Stimulated activated CD4-positive, alpha-beta T cell treated with anti-CD3 and anti-CD28 coated beads, Interleukin-4, amount 100 ng/mL, for 1 hour (primary cell): ENCODE measurements at places on chromosomes 2 and 18.

- no peak for DNase-seq
These were observed 150.6 kb downstream of the RTN4 start for GRCh38 chr2:54899576-54900200.

DNA sequence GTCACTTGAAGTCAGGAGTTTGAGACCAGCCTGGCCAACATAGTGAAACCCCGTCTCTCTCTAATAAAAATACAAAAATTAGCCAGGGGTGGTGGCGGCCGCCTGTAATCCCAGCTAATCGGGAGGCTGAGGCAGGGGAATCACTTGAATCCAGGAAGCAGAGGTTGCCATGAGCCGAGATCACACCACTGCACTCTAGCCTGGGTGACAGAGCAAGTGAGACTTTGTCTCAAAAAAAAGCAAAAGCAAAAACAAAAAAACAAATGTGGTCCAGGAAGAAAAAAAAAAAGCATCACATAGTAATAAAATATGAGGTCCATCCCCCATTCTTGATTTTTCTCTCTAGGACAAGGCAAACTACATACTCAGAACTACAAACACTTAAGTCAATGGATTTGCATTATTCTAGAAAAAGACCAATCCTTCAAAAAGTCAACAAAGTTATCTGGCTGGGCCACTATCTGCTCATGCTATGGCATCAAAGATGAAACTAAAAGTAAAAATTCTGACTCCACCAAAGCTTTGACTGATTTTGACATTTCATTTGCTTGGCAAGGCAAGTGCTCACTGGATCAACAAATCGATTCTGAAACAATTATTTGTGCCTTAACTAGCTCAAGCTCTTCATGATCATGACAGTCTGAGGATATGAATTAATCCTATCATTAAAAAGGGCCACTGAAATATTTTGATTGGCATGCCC, 28.4 kb downstream of the MEX3C start:
- no peak for DNase-seq

DNA sequence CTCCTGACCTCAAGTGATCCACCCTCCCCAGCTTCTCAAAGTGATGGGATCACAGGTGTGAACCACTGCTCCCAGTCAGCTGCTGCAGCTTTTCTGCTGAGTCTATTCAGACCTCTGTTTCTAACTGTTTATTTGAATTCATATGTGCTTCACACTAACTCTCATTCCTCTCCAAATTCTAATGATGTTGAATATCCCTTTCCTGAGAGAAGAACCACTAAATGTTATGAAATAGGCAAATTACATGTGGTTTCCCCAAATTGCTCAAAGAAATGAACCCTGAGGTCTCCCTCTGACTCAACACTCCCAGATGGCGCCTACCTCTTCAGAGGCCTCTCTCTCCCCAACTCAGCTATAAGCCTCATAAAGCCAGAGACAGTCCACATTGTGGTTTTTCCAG, 98.6 kb downstream of the IRS1 start:
- no peak for DNase-seq

GRCh38 chr2:145897151-145897550, 1377.2 kb upstream of the ZEB2 start:
- DNase-seq = no peak

DNA sequence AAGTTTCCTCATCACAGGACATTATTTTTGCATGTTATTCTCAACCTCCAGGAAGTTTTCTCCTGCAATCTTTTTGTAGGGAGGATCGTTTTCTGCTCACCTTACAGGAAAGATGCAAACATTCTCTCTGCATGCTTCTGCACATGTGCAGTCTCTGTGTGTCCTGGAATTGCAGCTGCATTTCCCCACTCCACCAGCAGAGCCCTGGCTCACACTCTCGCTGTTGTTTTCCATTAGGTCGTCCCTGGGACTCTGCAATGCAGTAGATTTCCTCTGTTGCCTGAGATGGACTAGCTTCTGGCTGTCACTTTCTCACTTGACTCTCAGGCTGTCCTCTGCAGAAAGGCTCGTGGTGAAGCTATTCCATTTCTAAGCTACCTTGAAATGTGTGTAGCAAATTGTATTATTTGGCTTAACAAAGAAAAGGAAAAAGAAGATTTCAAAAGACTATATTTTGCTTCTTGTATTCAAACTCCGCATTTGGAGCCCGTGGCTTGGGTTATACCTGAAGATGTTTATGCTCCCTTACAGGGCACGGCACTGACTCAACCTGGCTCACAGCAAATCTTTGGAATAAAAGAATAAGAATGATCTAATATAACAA, 346.7 kb downstream of the RAD51AP2 start:
- DNase-seq = no peak

DNA sequence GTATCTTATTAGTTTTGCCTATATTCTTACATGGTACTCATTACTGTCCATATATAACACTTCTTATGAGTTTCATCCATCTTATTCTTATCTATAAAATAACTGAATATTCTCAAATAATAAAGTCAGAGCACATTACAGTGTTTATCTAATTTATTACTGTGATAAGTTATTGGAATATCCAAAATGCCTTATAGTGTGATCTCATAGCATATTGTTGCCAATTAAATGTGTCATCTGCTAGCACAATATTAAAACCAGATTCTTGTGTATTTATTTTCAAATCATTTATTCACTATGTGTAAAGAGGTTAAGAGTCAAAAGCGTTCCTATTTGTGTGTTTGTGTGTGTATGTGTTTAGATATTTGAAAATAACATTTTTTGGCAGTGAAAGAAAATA, 151.9 kb downstream of the WDR7 start:
- DNase-seq = no peak

- no peak for DNase-seq
These were observed 60.6 kb downstream of the CYB5A start for GRCh38 chr18:74230922-74231714.

GRCh38 chr2:191593622-191594385, 84.1 kb upstream of the NABP1 start:
- no peak for DNase-seq

GRCh38 chr18:57727952-57728807, 74.9 kb downstream of the ATP8B1 start:
- no peak for DNase-seq

DNA sequence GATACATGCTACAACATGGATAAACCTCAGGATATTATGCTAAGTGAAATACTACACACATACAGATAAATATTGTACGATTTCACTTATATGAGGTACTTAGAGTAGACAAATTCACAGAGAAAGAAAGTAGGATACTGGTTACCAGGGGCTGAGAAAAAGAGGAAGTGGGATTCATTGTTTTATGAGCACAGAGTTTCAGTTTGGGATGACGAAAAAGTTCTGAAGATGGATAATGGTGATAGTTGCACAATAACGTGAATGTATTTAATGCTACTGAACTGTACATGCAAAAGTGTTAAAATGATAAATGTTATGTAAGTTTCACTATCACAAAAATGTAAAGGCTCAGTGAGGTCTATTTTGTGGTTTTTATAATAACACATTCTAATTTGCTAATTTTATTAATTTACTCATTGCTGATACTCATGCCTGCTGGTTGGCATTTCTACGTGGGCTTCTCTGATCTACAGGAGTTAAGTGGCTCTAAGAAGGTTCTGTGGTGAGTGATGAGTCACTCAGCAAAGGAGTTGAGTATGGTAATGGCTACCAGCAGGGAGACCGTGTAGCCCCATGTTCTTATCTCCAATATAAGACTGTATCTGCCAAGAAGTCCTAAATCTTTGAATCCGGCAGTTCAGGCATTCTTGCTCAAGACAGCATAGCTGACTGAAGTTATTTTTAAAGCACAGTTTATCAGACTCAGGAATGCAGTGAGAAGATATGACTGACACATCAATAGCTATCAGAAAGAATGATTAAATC, 41.1 kb downstream of the UPP2 start:
- no peak for DNase-seq
